ENCODE measurements at places on chromosomes 7 and 10. TPM values are rescaled to one million over a fixed set of nuclear protein-coding genes. Genes with fewer than 3 reads are reported as not detected.

The SLC29A4 gene
- 32.5 TPM for total RNA-seq

The TSPAN12 gene
- 15.7 TPM for total RNA-seq

- H3K4me1 ChIP-seq, result peaks cover 15% of the 10 kb centered on the region
- H3K27ac ChIP-seq, result no peak overlapping the region
- no peak for DNase-seq
- H3K36me3 ChIP-seq, result no peaks in the 10 kb centered on the region
- H3K27me3 ChIP-seq, result no peaks in the 10 kb centered on the region
Measured at GRCh38 chr7:3218411-3219225, 82.4 kb upstream of the SDK1 start.

- no peak overlapping the region for H3K4me3 ChIP-seq
- no peaks in the 10 kb centered on the region for H3K36me3 ChIP-seq
- H3K27me3 ChIP-seq, result no peaks in the 10 kb centered on the region
- H3K4me1 ChIP-seq, result peaks cover 10% of the 10 kb centered on the region
- DNase-seq, result no peak
- H3K27ac ChIP-seq, result no peak overlapping the region
Measured at GRCh38 chr10:47252093-47252780, 47.8 kb upstream of the GDF10 start.

DNA sequence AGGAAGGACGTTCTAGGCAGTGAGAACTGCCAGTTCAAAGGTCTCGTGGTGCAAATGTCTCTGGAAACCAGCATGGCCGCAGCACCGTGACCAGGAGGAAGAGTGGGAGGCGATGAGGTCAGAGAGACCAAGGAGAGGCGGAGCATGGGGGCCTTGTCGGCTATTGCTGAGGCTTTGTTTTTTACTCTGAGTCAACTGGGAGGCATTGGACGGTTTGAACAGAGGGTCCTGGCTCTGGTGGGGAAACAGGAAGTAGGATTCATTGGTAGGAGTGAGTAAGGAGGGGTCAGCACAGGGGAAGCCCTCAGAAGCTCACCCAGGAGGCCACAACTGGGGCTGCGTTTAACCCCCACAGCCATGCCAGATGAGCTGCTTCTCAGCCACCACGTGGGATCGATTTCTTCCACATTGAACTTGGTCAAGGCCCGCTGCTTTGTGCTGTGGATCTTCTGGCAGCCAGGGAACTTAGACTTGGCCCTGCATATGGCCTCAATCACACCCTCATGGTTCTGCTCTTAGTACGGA lies 22.2 kb upstream of the SH2B2 start:
- H3K4me3 ChIP-seq, result no peak overlapping the region
- no peaks in the 10 kb centered on the region for H3K36me3 ChIP-seq
- no peak for DNase-seq
- peaks cover 29% of the 10 kb centered on the region for H3K4me1 ChIP-seq
- H3K27me3 ChIP-seq, result peaks cover 8% of the 10 kb centered on the region
- H3K27ac ChIP-seq, result no peak overlapping the region

GRCh38 chr7:123608991-123609882 lies 7.6 kb downstream of the ASB15 start:
- no peak overlapping the region for H3K4me3 ChIP-seq
- no peak for DNase-seq
- no peaks in the 10 kb centered on the region for H3K4me1 ChIP-seq
- no peaks in the 10 kb centered on the region for H3K36me3 ChIP-seq

DNA sequence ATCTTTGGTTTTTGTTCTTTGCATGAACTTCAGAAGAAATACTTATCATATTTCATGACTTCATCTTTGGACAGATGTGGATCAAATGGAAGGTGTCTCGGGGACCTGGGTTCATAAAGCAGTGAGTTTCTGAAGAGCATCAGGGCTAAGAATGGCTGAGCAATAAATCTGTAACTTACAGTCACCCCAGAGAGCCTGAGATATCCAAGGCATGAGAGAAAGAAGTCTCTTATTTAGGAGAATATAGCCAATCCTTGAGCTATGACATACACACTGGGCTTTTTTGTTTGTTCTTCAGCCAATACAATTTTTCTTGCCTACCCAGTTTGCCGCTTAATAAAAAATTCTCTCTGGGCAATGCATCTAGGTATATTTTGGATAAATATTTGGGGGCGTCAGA lies 252.6 kb upstream of the INHBA start:
- DNase-seq, result no peak
- peaks cover 21% of the 10 kb centered on the region for H3K4me1 ChIP-seq
- H3K36me3 ChIP-seq, result peaks cover 11% of the 10 kb centered on the region
- no peaks in the 10 kb centered on the region for H3K27me3 ChIP-seq

DNA sequence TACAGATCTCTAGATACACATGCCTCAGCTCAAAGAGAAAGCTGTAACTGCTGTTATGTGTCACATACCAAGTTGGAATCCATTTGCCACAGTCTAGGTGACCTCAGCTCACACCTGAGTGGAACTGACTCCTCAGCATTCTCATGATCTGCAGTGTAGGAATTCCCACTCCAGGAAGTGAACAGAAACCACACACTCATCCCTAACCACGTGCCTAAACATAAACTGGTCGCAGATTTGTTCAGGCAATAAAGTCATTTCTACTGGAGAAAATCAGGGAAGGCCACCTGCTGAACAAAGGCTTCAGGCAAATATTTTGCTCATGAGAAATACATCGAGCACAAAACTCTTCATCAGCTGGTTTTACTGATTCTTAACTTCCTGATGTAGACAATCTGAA lies 23.0 kb upstream of the ZMYND11 start:
- no peak overlapping the region for H3K27ac ChIP-seq
- no peak for DNase-seq
- no peaks in the 10 kb centered on the region for H3K36me3 ChIP-seq
- no peak overlapping the region for H3K4me3 ChIP-seq

All from neural crest cell (in vitro differentiated cells).